SW 1271 (cell line): ENCODE measurements at places on chromosomes 3 and 15.
A peak's percentile ranks its signal among the peaks of the same experiment; 100 is the strongest.

- no peak for DNase-seq
These were observed 84.1 kb downstream of the WNT5A start for GRCh38 chr3:55402886-55403609.

DNA sequence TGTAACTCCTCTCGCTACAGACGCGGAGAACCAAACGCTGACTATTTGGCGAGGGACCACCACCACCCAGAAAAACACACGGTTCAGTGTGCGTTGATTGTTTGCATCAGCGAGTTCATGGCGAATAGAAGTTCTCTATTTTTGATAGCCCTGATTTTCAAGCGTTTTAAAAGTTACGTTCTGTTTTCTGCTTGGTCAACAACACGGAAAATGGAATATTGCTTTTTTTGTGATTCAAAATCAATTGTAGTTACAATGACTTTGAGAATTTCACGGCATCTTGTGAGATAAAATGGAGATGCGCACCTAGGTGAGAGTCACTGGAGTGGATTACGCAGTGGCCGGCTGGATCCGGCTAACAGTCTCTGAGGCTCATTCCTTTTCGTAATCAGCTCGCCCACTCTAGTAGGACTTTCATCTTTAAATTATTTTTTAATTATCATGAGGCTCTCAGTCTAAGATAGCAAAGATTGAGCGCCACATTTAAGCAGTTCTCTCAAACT, 54.8 kb downstream of the CCDC54 start:
- no peak for DNase-seq

- DNase-seq = no peak
These were observed 42.5 kb upstream of the UBE3A start for GRCh38 chr15:25481208-25481859.

- DNase-seq = no peak
These were observed 660.9 kb upstream of the CBLB start for GRCh38 chr3:106529738-106530137.

GRCh38 chr3:42853056-42853455, 22.6 kb downstream of the CYP8B1 start:
- no peak for DNase-seq

DNA sequence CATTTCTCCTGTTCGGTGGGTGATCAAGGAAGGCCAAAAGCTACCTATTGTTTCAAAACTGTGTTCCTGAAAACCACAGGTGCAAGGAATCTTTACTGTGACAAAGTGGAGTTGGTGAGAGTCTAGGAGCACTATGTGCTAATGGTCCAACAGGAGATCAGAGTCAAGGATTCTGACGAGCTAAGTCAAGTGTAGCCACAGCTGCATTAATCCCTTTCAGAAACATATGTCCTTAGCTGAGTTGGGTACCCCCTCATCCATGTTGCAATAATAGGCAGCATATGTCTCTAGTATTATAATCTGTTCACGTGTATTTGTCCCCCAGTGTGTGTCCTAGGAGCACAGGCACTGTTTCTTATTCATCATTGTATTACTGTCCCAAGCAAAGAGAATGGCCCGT, 1.7 kb downstream of the VPS39 start:
- no peak for DNase-seq

GRCh38 chr3:170483485-170484262, 65.0 kb downstream of the CLDN11 start:
- DNase-seq = no peak

DNA sequence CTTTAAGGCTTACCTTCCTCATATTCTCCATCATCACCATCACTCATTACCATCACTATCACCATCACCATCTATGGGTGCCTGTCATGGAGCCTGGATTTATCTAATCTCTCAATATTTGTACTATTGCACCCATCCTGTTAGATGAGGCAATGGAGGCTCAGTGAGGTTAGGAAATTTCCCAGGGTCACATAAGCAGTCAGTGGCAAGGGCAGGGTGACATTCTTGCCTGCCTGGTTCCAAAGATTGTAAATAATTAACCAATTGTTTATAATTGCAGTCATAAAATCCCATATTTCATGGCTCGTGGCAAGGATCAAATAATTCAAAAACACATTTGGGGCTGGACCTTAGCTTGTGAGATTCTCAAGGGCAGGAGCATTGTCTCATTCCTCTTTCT, 55.2 kb downstream of the MGLL start:
- DNase-seq = no peak

- DNase-seq = peak; percentile 43
These were observed 21.9 kb downstream of the LTF start for GRCh38 chr3:46442576-46443530.

DNA sequence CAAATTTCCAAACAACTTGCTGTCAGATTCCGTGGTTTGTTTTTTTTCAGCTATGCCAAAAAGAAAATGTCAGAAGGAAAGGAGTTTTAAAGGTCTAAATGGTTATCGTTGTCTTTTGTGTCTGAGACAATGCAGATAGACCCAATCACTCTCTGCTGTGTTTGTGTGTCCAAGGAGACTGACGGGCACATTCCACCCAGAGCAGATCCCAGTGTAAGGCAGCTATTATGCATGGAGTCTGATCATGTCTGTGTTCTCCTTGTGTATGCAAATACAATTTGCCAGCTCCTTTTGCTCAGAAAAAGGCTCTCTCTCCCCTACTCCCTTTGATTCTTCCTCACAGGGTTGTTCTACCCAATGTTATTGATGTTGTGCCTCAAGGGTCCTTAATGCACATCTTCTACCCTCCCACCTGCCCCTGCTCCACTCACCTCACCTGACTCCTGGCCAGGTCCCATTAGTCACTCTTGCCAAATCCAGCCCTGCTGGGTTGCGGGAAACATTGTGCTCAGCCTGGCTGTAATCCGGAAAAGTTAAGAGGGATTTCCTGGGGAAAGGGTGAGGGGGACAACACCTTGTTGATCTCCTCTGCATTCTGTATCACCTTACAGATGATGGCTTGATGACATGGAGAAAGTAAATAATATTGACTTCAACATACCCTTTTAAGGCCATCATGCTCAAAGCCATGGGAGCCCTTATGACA, 61.0 kb downstream of the OTOL1 start:
- no peak for DNase-seq

GRCh38 chr3:32703491-32703972, 18.5 kb downstream of the CNOT10 start:
- no peak for DNase-seq
